Cortex of kidney (tissue), 1 donor: ENCODE measurements at places on chromosomes 1 and 21.

DNA sequence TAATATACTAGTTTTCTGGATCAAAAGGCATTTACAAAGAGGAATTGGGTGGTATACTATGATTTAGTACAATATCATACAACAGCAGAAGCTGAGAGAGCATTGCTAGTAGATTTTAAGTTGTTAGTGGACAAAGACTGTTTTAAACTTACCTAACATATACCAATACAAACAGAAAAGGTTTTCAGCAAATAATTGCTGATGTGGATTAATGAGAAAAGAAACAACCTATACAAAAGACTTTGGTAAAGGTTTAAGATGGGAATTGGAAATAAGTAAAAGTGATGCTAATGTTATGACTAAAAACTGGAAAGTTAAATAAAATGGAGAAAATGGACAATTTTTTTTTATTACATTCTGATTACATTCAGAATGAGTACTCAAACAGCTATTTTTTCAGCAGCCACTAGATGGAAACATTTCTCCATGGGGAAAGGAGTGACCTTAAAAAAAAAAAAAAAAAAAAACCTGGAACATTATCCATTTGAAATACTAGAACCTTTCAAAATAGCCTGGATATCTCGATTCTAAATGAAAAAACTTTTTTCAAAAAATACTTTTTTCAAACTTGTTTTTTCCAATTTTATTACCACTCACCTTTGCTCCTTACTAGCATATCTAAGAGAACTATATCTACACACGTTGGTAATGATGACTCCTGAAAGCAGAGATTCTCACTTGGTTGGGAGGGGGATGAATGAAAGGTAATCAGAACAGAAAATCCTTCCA, 55.4 kb downstream of the EPRS1 start:
- no peak for DNase-seq

- no peak for DNase-seq
Observed at GRCh38 chr1:113903501-113904292, 902 bp downstream of the AP4B1 start.

DNA sequence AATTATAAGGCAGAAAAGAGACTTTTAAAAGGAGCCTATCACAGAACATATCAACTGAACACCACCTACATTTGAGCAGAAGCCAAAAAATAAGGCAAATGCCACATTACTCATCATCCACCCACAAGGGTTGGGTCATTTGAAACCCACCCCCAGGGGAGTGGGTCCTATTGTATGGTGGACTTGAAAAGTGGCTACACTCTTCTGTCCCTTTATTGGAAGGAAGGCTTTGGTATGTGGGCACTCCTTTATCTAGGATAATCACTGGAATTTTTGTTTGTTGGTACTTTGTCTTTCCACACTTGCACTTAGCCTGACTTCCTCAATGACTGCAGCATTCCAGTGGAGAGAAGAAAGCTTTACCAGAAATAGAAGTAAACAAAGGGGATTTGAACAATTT, 157.2 kb upstream of the COL11A1 start:
- DNase-seq: no peak

DNA sequence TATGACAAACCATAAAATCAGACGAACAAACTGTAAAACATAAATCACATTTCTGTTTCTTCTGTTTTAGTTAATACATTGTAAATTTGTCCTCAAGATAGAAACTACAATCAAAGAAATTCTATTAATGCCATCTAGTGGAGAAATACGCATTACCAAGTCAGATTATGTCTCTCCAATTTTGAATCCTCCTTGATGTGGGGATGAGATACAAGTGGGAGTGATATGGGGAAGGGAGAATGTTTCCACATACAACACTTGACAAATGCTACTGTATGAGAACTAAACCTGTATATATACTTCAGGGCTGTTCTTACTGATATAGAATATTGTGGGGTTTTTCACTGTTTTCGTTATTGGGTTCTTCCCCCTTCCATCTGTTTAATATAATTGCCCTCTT, 2.6 kb downstream of the HFM1 start:
- DNase-seq: no peak

DNA sequence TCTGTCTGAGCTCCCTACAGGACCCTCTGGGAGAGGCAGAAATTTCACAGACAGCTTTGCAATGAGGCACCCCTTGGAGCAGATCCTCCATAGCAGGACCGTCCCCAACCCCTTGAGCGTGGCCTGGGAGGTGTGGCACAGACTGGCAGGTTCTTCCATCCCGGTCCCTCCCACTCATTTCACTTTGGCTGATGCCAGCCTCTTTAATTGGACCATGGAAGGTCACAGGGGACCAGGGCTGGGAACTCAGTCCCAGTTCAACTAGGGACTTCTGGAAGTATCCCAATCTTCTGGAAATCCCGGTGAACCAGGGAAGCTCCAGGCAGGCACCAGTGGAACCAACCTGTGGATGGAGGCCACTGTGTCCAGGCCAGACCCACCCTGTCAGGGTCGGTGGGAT, 83.7 kb downstream of the SPSB1 start:
- DNase-seq: no peak

GRCh38 chr1:173476197-173476664, 904 bp upstream of the PRDX6 start:
- DNase-seq: no peak

DNA sequence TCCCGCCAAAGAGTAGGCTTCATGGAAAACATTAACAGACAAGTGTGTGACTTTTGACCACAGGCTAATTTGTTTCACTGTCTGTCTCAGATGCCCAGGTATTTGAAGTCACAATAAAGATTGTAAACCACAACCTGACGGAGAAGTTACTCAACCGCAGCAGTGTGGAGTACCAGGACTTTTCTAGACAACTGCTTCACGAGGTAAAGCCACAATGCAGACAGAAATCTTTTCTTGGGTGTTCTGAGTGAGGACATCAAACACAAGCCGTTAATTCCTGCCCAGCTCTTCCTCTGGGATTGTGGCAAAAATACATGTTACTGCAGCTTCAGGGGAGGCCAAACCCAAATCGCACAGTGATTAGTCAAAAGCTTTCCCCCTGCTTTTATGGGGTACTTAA, 31.0 kb downstream of the UMODL1 start:
- no peak for DNase-seq

DNA sequence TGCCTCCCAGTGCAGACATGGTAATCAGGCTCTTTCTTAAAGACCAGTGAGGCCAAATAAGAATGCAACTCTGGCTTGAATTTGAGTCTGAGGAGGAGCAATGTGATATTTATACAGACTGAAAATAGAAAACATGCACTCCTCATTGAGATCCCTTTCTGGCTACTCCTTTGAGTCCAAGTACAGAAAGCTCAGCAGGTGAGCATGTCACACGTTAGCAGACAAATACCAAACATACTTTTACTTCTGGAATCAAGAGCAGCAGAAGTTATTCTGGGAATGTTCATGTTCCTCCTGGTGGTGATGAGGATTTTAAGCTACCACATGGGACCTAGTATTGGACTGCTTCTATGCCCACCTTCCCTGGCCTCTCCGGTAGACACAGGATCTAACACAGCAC, 48.3 kb downstream of the PGBD5 start:
- no peak for DNase-seq

DNA sequence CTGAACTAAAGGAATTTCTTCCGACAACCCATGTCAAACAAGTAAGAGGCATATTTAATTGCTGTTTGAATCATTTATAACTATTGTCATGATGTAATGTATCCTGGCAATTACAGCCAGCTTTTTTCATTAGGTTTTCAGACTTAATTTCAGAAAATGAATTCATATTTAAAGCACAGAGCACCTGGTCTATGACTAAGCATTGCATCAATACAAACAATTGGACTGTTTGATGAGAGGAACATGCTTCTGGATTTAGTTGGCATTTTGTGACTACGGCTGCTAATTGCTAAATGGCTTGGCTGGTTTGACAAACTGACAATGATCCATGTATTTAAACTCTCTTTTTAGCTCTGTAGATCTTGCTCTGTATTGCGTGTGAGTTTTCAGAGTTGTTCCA, 853.4 kb downstream of the NCAM2 start:
- DNase-seq: no peak

GRCh38 chr1:184153731-184154130, 102.2 kb downstream of the TSEN15 start:
- DNase-seq: no peak

GRCh38 chr1:23592209-23592892, 33.0 kb upstream of the ID3 start:
- no peak for DNase-seq

GRCh38 chr1:151835596-151835995, 4.0 kb upstream of the RORC start:
- no peak for DNase-seq

GRCh38 chr1:182761396-182762395, 27.9 kb upstream of the NPL start:
- no peak for DNase-seq

- no peak for DNase-seq
Observed at GRCh38 chr21:37525810-37526209, 159.2 kb downstream of the DYRK1A start.

DNA sequence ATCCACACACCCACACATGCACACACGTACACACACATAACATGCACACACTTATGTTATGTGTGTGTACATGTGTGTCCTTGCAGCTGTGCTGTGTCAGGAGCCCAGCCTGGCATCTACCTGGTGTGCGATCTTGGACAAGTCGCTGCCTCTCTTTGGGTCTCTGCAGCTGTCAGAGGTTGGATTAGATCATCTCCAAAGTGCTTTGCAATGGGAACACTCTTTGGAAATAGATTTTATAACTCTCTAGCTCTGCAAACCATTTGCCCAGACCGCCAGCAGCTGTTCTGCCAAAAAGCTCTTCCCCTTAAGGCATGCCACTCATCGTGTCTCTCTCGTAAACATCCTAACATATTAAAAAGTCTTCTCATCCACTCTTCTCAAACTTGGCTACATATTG, 4.7 kb downstream of the PKP1 start:
- no peak for DNase-seq

DNA sequence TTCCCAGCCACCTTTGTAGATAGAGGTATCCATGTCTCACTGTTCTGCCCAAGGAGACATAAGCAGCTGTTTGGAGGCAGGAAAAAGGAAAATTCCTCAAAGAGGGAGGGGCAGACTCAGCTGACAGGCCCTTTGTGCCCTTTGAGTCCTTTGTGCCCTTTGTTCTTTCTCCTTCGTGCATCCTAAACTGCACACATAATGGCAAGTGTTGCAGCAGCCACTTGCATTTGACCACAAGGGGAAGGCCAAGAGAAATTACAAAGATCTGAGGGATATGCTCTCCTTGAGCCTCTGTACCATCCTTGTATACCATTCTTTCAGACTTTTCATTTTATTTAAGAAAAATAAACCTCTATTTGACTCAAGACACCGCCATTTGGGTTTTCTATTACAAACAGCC, 71.8 kb upstream of the PKN2 start:
- no peak for DNase-seq

GRCh38 chr1:71222668-71223067, 141.8 kb upstream of the ZRANB2 start:
- DNase-seq: no peak

GRCh38 chr1:26237230-26237966, 3.4 kb downstream of the CEP85 start:
- no peak for DNase-seq

DNA sequence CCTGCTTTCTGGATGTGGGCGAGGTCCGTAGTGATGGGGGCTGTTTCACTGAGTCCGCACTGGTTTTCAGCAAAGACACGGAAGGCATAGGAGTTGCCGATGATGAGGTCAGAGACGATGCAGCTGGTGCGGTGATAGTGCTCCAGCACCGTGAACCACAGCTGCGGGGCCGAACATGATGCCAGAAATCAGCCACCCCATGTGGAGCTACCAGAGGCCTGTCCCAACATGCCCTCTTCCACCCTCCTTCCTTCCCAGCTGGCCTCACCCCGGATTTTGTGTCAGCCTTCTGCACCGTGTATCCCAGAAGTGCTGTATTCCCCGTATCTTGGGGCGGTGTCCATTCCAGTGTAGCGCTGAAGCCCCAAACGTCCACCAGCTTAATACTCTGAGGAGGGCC, 10.0 kb downstream of the MYBPHL start:
- no peak for DNase-seq

DNA sequence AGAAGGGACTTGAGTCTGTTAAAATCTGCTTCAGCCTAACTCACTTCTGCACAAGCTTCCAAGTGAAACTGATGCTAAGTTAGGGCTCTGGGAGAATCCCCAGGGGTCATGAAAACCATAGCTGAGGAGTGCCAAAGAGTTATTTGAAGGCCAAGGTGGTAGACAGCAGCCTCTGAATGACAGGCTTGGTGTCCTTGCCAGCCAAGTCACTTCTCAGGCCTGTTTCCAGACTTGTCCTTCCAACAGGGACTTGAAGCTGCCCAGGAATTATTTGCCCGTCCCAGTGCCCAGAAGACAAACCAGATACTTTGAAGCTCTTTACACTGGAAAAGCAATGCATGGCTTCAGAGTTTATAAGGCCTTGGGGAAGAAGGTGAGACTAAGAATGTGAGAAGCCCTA, 33.6 kb downstream of the RNASEL start:
- DNase-seq: no peak

GRCh38 chr1:112532064-112532463, 23.3 kb downstream of the WNT2B start:
- DNase-seq: no peak

GRCh38 chr1:115677182-115677555, 35.4 kb downstream of the VANGL1 start:
- no peak for DNase-seq

GRCh38 chr1:63051886-63052285, 268.0 kb downstream of the ATG4C start:
- DNase-seq: no peak

DNA sequence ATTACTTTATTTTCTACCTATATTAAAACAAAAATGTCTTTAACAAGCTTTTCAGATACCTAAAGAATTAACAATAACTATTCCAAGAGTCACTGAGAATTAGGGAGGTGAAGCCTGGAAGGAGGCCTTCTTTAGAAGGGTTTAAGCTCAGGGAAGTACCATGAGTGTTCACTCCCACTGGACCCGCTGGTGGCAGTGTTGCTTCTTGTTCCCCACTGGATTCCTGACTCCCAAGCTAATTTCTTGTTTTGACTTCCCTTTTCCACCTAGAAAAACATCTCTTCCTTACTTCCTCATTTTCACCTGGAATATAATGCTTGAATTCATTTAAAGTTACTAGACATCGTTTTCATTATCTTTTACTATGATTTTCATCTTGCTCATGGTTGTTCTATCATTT, 264.2 kb downstream of the HMCN1 start:
- DNase-seq: no peak

- DNase-seq: no peak
Observed at GRCh38 chr21:38806153-38806941, 618 bp downstream of the ETS2 start.

- DNase-seq: no peak
Observed at GRCh38 chr1:201728731-201729130, 100.2 kb upstream of the IPO9 start.

GRCh38 chr21:43269957-43270705, 101.3 kb downstream of the CRYAA start:
- DNase-seq: no peak

- DNase-seq: no peak
Observed at GRCh38 chr1:23100074-23100748, 68.4 kb downstream of the LUZP1 start.

- DNase-seq: no peak
Observed at GRCh38 chr1:154955039-154955717, 721 bp downstream of the PBXIP1 start.
